ENCODE measurements at places on chromosomes 2 and 18.

- no peak for DNase-seq
Observed at GRCh38 chr2:196389670-196390069, 218.3 kb upstream of the STK17B start.

DNA sequence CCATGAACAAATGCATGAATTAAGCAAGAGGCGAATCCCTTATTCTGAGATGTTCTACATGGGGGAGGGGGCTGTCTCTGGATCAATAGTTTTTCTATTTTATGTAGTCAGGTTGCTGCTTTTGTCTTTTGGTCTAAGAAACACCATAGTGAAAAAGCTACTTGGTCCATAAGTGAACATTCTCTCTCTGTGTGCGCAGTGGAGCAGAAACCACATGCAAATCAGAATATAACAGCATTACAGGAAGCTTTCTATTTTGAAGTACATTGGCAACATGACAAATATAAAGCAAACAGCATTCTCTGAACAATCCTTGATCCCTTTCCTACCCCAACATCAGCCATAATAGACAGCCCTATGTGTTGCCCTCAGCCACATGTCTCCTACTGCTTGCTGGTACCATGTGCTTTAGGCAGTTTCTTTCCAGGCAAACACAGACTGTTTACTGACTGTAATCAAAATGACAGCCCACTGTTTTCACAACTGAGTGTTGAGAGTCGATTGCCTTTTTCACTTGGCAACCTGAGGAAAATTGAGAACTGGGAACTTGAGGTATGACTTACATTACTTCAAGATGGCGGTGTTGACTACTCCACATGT, 10.6 kb downstream of the SCN3A start:
- no peak for DNase-seq

GRCh38 chr2:55948176-55948923, 24.8 kb upstream of the EFEMP1 start:
- DNase-seq: no peak

GRCh38 chr2:241657786-241658254, 20.3 kb downstream of the ATG4B start:
- no peak for DNase-seq

- no peak for DNase-seq
Observed at GRCh38 chr2:143545949-143546255, 416.7 kb downstream of the ARHGAP15 start.

- no peak for DNase-seq
Observed at GRCh38 chr18:9453283-9453682, 22.0 kb upstream of the RALBP1 start.
